ENCODE measurements at places on chromosomes 12 and 14. TPM values are rescaled to one million over a fixed set of nuclear protein-coding genes. Genes with fewer than 3 reads are reported as not detected.

IRAK3 gene
- 5.0 TPM for total RNA-seq

ACTR6 gene
- total RNA-seq: 19.4 TPM

ATL1 gene
- 1.1 TPM for total RNA-seq

SMIM41 gene
- total RNA-seq: 0.16 TPM

CDCA3 gene
- total RNA-seq: 1.2 TPM

IAPP gene
- not detected for total RNA-seq

- no peak for DNase-seq
Observed at GRCh38 chr12:122908915-122909314, 13.0 kb upstream of the VPS37B start.

DNA sequence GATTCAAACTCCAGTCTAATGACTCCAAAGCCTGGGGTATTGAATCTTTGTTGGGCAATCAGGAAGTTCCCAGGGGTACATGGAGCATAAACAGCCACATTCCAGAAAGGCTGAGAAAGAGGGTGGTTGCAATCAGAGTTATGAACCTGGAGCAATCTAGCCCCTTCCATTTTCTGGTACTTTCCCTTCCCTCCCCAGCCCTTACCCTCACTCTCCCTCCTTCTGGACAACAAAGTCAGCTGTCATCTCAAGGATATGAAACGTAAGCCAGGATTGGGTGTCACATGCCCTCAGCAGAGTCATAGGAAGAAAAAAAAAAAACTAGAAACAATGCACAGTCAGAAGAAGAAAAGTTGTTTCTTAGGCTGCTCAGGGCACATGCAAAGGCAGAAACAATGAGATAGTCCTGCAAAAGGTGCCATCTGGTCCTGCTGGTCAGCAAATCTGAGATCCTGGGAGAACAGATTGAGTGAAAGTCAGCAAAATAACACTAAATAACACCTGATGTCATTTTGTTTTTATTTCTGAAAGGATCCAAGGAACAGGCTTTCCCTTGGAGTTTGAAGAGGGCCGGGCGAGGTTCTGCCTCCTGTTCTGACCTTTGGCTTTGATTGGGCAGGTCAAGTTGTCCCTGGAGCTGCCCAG lies 27.1 kb downstream of the TMEM229B start:
- DNase-seq: no peak

GRCh38 chr12:50019524-50019923 lies 5.8 kb downstream of the RACGAP1 start:
- no peak for DNase-seq

DNA sequence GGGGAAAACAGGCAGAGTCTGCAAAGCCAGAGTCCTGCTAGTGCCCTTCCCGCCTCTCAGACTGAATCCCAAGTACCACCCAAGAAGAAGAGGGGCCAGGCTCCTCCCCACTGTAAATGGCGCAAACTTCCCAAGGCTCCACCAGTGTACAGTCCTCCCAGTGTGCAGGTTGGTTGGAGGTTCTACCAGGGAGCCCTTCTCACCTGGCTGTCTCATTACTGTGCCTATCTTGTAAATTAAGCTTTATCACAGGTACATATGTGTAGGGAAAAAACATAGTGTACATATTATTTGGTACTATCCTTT lies 189.7 kb downstream of the FSCB start:
- DNase-seq: no peak

DNA sequence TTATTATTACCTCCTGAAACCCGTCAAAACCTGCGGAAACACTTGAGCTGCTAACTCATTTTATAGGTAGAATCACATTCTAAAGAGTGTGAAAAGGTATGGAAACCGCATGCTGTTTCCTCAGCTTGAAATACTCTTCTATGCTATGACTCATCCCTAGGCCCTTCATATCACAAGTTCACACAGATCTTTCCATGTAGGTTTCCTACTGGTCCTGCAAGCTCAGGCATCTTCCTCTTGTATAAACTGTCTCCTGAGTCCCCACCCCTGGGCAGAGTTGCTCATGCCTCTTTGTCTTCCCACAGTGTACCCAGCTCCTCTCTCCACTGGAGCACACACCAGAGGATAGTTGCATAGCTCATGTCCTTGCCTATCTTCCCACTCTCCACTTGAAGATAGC lies 84.7 kb downstream of the CMAS start:
- no peak for DNase-seq

DNA sequence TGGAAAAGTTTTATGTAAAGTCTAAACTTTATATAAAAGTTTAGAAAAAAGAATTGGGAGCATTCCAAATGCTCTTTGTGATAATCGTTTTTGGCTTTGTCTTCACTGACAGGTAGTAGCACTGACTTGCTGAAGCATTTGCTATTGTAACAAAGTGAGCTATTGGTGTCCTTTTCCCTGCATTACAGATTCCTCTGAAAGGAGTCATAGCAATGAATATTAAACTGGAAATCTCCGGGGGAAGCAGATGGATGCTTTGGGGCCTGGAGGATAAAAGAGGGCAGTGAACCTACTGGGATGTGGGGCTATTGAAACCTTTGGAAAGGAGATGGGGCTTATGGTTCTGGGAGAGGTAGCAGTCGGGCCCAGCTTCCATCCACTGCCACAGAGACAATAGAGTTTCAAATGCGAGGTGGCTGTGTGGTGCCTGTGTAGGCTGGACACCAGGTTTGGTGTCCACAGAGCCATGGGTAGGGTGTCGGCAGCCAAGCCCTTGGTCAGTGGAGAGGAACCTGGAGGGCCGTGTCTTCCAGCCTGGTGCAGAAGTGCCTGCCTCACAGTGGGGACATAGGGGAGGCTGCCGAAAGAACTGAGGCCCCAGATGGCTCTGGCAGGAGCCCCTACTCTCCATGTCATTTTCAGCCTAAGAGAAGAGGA lies 10.1 kb downstream of the GSG1 start:
- no peak for DNase-seq

- DNase-seq: no peak
Observed at GRCh38 chr14:70638416-70638815, 3.3 kb upstream of the TTC9 start.

DNA sequence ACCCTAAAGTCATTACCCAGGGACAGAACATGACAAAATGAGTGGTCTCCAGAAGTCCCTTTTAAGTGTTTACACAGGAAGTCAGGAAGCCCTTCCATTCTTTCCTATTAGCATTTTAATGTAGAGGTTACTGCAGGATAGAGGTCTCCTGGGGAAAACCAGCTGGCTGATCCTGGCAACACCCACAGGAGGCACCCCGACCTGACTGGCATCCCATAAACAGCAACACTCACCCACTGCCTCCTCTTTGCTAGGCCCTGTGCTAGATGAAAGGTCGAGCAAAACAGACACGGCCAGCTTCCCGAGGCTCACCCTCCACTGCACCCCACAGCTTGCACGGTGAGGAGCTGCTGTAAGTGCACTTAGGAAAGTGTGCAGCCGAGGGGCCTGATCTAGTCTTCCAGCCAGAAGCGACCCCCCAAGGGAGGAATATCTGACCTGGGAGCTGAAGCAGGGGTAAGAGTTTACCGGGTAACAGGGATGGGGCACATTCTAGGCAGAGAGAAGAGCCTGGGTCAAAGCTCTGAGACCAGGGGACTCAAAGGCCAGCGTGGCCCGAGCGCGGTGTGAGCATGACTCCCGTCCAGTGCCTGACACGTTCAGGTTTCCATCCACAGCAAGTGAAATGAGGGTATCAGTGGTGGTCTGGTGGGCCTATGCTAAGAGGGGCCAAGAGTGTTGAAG lies 9.0 kb downstream of the DAZAP2 start:
- no peak for DNase-seq

DNA sequence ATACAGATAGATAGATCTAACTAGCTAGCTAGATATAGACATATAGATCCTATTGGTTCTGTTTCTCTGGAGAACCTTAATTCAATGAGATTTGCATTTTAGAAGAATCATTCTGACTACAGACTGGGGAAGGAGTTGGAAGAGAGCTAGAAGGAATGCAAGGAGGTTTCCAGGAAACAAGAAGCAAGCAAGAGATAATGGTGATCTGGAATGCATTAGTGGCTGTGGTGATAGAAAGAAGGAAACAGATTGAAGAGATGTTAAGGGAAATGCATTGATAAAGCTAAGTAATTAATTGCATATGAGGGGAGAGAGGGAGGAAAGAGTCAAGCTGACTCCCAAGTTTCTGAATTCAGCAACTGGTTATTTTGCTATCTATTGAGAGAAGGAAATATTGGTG lies 42.7 kb downstream of the DBX2 start:
- DNase-seq: no peak

DNA sequence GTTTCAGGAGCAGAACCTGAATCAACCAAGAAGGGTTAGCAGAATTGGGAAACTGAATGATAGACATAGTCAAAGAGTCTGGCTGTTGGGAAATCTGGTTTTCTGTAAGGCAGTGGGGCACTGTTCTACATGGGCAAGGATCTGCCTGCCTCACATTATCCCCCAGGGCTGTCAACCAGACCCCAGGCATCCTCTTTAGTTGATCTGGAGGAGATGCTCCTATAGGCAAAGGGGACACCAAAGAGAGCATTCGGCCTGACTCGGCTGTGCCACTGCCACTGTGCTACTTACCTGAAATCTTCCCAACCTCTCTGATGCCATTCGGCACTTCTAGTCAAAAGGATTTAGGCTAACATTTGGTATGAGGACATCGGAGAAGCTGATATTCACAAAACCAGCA lies 4.1 kb downstream of the ISCU start:
- no peak for DNase-seq
